ENCODE measurements at places on chromosomes 4 and X. TPM values are rescaled to one million over a fixed set of nuclear protein-coding genes. Genes with fewer than 3 reads are reported as not detected.

DNA sequence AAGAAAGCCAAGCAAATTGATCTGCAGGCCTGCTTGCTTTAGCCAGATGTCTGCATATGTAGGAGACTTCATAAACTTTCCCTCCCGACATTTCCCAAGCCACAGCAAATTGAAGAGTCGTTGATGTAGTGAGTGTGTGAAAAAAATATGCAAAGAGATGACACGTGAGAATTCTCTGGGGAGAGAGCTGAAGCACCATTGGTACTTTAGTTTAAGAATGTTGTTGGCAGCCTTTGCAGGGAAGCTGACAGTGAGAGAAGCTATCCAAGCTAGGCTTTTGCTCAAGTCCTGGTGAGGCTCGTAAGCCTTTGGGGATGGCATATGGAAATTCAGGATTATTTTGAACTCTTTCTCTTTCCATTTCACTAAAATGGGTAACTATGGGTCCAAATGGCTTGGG, 87.5 kb downstream of the GLRA2 start:
- peak; percentile 8 for DNase-seq

GRCh38 chrX:120029354-120029753, 48.1 kb downstream of the RHOXF2B start:
- no peak for DNase-seq

DNA sequence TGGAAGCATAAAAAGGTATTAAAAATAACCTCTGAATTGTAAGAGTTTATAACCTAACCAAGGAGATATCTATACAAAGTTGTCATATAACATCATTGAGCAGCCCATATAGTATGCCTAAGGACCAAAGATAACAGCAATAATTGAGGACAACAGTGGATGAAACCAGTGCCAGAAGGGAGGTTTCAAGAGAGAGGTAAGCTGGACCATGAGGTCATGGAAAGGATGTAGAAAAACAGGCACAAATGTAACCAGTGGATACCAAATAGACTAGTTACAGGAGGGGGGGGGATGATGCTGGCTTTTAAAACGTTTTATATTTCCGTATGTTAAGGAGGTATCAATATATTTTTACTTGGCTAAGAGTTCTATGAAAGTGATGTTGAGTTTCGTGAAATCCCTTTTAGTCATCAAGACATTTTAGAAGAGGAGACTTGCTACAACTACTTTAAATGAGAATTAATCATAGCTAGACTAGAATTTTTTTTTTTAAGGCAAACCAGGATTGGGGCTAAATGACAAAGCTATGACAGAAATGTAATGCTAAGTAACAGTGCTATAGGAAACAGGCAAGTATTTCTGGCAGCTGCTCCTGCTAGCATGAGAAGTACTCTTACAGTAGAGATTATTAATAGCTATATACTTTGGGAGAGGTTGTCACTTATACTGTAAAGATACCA, 161.1 kb downstream of the FBXW7 start:
- no peak for DNase-seq

DNA sequence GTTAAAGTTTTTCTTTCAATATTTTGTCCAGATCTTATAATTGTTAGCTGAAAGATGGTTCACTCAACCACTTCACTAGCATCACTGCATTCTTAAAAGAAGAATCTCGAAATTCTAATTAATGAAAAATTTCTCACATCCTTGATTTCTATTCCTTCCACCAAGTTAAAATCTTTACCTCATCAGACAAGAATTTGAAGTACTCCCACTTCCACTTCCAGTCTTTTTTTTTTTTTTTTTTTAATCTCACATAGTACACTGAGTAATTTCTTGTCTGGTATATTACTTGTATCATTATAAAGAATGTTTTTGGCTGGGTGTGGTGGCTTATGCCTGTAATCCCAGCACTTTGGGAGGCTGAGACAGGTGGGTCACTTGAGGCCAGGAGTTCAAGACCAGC, 73.2 kb downstream of the FBXW7 start:
- no peak for DNase-seq

GRCh38 chr4:58807843-58808615, 1697.8 kb upstream of the IGFBP7 start:
- no peak for DNase-seq

DNA sequence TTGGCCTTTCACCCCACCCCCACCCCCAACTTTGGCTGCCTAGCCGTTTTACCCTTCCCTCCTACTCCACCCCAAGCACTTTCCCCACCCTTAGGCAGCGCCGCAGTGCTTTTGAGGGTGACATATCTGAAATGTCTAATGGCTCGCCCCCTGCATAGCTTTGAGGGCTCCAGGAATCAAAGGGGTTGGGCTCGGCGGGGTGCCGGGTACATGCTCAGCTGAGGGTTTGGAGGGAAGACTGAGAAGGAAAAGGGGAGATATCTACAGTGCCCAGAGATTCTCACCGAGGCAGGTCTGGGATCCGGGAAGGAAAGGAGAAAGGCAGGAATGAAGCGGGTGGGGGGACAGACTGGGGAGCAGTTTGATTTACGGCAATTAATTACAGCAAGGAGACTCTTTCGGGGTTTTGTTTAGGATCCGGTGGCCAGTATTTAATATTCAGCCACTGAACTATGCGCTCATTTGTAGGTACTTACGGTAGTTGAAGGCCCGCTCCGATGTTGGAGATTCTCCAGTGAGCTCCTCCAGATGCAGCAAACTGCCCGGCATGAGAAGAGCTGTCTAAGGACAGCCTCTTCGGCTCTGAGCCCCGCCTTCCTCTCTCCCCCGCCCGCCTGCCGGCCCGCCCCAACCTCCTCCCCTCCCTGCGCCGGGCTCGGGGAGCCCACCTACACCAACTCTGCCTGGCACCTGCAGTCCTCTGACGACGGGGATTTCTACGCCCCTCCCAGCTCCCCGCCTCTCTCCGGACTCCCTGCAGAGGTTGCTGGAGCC, at the start of gene IGSF1:
IGSF1 (minus strand) TSS at position 569 of the 774 bp plus-strand sequence. CDS start 2,632 bp downstream, outside the sequence.
- no peak for DNase-seq

DNA sequence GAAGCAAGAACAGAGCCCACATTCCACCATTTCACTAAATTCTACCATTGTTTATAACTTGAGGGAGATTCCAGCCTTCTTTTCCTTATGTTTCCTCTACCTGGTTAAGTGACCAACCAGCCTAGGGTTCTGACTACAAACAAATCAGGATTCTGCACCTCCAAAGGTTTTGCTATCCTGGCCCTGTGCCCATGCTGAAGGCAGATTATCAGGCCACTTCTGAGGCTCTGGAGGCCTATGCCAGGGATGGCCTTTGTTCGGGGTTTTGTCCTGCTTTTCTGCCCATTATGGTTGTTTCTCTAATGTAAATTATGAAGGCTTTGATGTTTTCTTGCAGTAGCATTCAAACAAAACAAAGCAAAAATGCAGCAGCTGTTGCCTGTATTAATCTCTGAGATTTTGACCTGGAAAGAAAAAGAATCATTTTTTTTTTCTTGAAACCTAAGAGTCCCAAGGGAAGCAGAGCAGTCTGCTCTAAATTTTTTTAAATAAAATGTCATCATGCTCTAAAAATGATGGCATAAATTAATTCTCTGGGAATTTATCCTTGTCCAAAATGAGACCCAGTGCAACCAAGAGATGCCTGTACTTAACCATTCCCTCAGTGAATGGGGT, 55.6 kb downstream of the RNF150 start:
- DNase-seq: no peak

DNA sequence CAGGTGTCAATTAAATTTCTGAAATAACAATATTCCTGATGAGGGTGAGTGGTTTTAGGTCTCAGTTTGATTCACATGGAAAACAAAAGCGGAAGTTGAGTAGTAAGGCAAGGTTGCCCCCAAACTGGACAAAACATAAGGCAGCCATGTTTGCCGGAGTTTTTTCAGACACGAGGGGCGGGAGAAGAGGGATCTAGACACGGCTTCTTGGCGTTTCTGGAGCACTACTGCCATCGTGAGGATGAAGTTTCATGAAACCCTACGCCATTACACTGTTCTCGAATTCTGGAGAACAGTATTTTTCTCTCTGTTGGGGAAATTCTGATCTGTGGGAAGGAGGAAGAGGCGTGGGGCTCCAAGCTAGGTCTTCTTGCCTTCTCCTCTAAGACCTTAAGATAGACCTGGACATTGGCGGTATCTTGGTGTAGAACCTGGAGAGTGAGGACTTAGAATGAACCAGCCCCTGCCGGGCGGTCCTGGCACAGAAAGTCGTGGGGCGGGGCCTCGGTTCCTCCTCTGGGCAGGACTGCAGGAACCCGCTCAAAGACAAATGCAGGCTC, 160.3 kb downstream of the OR13H1 start:
- no peak for DNase-seq

- no peak for DNase-seq
Measured at GRCh38 chr4:173527103-173527891, 2.7 kb downstream of the HAND2 start.

GRCh38 chrX:23773601-23774175, 9.3 kb upstream of the SAT1 start:
- DNase-seq: no peak

DNA sequence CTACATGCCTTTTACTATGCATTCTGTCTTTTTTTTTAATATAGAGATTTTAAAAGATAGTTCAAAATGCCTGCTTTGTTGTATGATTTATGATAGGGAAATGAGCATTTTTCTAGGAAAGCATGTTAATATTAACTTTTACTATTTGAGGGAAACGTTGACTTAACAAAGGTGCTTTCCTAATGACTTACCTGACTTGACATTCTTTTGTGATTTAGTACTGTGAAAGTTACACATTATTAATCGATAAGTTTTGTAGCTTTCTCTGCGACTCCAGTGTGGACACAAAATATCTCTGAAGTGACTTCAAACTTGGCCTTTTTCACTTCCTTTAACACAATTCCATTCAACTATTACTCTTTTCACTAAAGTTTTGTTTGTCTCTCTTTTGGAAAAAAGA, 184.3 kb downstream of the GC start:
- no peak for DNase-seq

- DNase-seq: no peak
Measured at GRCh38 chr4:109125084-109125483, 177.4 kb downstream of the COL25A1 start.

DNA sequence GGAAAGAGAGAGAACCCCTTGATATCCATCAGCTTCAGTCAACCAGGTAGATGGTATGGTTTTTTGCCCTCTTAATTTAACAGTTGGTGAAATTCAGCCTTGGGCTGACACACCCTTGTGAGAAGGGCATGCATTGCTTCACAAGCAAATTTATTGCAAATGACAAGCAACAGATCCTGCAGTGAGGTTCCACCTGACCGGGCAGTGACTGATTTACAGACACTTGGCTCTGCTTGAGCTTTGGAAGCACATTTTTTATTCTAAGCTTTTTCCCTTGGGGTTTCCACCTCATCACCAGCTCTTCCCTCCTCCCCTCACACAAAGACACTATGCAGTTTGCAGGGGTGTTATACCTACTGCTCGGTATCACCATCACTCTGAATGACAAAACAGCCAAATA, 28.3 kb upstream of the SERTM2 start:
- DNase-seq: no peak

DNA sequence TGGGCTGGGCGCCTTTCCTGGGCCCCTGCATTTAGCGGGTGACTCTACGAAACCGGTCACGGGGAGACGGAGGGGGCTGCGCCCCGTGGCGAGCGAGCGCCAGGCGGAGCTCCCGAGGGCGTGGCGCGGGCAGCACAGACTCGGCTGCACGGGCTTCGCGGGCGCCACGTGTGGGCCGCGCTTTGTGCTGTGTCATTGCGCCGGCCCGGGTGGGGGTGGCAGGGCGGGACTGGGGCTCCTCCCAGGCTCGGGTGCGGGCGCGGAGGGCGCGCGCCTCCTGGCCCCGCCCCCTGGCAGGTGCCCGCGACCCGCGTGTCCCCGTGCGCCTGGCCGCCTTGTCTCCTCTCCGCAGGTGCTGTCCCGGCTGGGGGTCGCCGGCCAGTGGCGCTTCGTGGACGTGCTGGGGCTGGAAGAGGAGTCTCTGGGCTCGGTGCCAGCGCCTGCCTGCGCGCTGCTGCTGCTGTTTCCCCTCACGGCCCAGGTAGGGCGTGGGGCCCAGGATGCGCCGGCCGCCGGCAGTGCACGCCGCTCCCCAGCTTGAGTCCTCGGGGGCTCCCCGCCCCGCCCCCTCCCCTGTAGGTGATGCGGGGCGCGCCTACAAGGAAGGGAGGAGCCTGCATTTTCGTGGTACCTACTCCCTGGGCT, 651 bp downstream of the UCHL1 start:
- DNase-seq: no peak

GRCh38 chr4:173024203-173024602, 144.4 kb upstream of the GALNT7 start:
- DNase-seq: no peak

- no peak for DNase-seq
Measured at GRCh38 chrX:119121341-119121740, 6.3 kb downstream of the KIAA1210 start.

GRCh38 chr4:76892001-76892400, 5.9 kb downstream of the SOWAHB start:
- no peak for DNase-seq

GRCh38 chr4:41819621-41820020, 71.1 kb upstream of the PHOX2B start:
- no peak for DNase-seq

DNA sequence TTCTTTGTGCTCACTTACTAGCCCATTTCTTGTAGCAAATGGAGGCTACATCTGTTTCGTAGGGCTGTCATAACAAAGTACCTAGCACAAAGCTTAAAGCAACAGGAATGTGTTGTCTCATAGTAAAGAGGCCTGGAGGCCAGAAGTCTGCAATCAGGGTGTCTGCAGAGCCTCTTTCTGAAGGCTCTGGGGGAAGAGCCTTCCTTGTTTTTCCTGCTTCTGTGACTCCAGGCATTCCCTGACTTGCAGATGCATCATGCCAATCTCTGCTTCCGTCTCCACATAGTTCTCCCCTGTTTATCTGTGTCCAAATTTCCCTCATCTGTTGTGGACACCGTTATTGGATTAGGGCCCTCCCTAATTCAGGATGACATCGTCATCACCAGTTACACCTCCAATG, 67.1 kb downstream of the SHROOM2 start:
- DNase-seq: no peak

GRCh38 chrX:108022491-108023089, 22.3 kb upstream of the VSIG1 start:
- DNase-seq: no peak

The PRSS12 gene
- polyA plus RNA-seq: 155 TPM

The DMD gene
- 7.6 TPM for polyA plus RNA-seq

The SYN1 gene
- polyA plus RNA-seq: 0.37 TPM

The BCOR gene
- 8.6 TPM for polyA plus RNA-seq

The GSTCD gene
- 12.1 TPM for polyA plus RNA-seq

The TRIM60 gene
- polyA plus RNA-seq: not detected

The GPR173 gene
- 3.8 TPM for polyA plus RNA-seq

The NPY5R gene
- polyA plus RNA-seq: not detected

The MAGEB1 gene
- not detected for polyA plus RNA-seq

The IQCM gene
- polyA plus RNA-seq: 0.05 TPM

The AFF2 gene
- polyA plus RNA-seq: 0.04 TPM

The S100G gene
- not detected for polyA plus RNA-seq

The RBMXL3 gene
- polyA plus RNA-seq: not detected

The TLL1 gene
- not detected for polyA plus RNA-seq

The TLR1 gene
- 0.88 TPM for polyA plus RNA-seq

The PABPC4L gene
- polyA plus RNA-seq: 1.3 TPM

The ARR3 gene
- polyA plus RNA-seq: not detected
